ENCODE measurements at places on chromosomes 13 and 19. TPM values are rescaled to one million over a fixed set of nuclear protein-coding genes. Genes with fewer than 3 reads are reported as not detected.
A peak's percentile ranks its signal among the peaks of the same experiment; 100 is the strongest.

DNA sequence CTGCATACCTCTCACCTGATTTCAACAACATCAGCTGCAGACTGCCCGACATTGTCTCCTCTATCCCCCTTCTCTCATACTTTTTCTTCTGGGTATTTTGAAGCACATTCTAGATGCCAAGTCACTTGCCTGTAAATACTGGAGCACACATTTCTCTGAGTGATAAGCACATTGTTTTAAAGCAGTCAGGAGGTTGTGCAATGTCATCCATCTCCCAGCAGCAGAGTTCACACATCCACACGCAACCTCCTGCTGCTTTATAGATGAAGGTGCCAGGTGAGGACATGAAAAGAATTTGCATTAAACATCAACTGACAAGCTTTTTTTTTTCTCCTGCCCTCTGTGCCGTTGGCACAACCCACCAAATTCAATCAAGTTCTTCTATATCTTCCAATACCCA is 5.5 kb downstream of the UPK1A start:
- DNase-seq, result no peak
- H3K27ac ChIP-seq, result no peak overlapping the region
- peaks cover 8% of the 10 kb centered on the region for H3K4me1 ChIP-seq

CRX gene
- total RNA-seq, result not detected

DNA sequence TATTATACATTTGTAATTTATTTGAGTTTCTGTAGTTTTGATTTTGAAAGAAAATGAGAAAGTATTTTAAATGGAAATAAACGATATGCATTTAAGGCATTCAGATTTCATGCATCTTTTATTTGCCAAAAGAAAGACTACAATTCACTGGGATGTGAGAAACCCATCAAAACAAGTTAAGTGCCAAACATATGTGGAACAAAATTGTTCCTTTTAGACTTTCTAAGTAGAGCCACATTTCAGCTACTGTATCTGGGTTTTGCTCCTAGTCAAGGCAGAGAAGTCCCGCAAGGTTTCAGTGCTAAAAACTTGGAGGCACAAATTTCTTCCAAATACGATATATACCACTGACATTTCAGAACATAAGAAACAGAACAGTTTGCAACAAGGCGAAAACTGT is 1191.9 kb downstream of the SLITRK5 start:
- H3K27ac ChIP-seq, result no peak overlapping the region
- H3K27me3 ChIP-seq, result no peaks in the 10 kb centered on the region
- H3K4me3 ChIP-seq, result no peak overlapping the region
- no peak for DNase-seq
- no peaks in the 10 kb centered on the region for H3K4me1 ChIP-seq
- H3K36me3 ChIP-seq, result no peaks in the 10 kb centered on the region

- no peak overlapping the region for H3K27ac ChIP-seq
- H3K4me3 ChIP-seq, result no peak overlapping the region
- H3K27me3 ChIP-seq, result peaks cover 16% of the 10 kb centered on the region
- no peak for DNase-seq
Observed at GRCh38 chr19:54319049-54319448, 6.1 kb upstream of the LILRA5 start.

- H3K4me1 ChIP-seq, result peaks cover 5% of the 10 kb centered on the region
- H3K36me3 ChIP-seq, result no peaks in the 10 kb centered on the region
- H3K27me3 ChIP-seq, result no peaks in the 10 kb centered on the region
Observed at GRCh38 chr13:46281779-46282178, 70.1 kb downstream of the LRRC63 start.

- H3K27ac ChIP-seq, result peak overlapping the region; percentile 59
- H3K4me1 ChIP-seq, result peaks cover 42% of the 10 kb centered on the region
- peak overlapping the region; percentile 13 for H3K4me3 ChIP-seq
- H3K36me3 ChIP-seq, result peaks cover 60% of the 10 kb centered on the region
- peak; percentile 92 for DNase-seq
- H3K27me3 ChIP-seq, result no peaks in the 10 kb centered on the region
Observed at GRCh38 chr19:32642771-32643170, 32.2 kb downstream of the ANKRD27 start.

GRCh38 chr13:44971656-44972595 is 17.3 kb downstream of the NUFIP1 start:
- peaks cover 14% of the 10 kb centered on the region for H3K36me3 ChIP-seq
- H3K27me3 ChIP-seq, result no peaks in the 10 kb centered on the region
- no peak overlapping the region for H3K4me3 ChIP-seq

DNA sequence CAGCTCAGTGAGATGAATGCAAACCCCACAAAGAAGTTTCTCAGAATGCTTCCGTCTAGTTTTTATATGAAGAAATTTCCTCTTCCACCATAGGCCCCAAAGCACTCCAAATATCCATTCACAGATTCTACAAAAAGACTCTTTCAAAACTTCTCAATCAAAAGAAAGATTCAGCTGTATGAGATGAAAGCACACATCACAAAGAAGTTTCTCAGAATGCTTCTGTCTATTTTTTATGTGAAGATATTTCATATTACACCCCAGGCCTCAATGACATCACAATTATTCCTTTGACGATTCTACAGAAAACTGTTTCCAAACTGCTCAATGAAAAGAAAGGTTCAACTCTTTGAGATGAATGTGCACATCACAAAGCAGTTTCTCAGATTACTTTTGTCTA is 1819.4 kb downstream of the UQCRFS1 start:
- no peak overlapping the region for H3K4me3 ChIP-seq
- H3K36me3 ChIP-seq, result no peaks in the 10 kb centered on the region
- DNase-seq, result no peak

GRCh38 chr13:99075268-99076191 is 97.7 kb upstream of the DOCK9 start:
- peaks cover 41% of the 10 kb centered on the region for H3K36me3 ChIP-seq
- peak overlapping the region; percentile 94 for H3K27ac ChIP-seq
- H3K4me1 ChIP-seq, result peaks cover 59% of the 10 kb centered on the region

DNA sequence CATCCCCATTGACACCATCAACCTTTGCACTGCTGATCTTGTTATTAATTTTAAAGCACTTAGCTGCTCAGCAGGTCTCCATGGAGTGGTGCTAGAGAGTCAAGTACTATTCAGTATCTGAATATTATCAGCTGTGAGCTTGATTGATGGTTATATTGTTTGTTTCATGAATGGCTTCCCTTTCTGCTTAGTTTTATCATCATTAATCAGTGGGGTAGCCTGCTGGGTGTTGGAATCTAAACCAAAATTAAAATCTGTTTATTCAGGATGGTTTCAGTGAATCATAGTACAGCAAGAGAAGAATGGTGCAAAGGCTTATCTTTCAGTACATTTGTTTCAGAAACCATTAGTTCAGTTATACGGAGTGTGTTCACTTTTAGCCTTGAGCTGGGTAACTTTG is 42.5 kb upstream of the SCEL start:
- no peaks in the 10 kb centered on the region for H3K36me3 ChIP-seq
- peak; percentile 28 for DNase-seq
- no peak overlapping the region for H3K27ac ChIP-seq
- H3K4me3 ChIP-seq, result no peak overlapping the region
- H3K4me1 ChIP-seq, result no peaks in the 10 kb centered on the region

DNA sequence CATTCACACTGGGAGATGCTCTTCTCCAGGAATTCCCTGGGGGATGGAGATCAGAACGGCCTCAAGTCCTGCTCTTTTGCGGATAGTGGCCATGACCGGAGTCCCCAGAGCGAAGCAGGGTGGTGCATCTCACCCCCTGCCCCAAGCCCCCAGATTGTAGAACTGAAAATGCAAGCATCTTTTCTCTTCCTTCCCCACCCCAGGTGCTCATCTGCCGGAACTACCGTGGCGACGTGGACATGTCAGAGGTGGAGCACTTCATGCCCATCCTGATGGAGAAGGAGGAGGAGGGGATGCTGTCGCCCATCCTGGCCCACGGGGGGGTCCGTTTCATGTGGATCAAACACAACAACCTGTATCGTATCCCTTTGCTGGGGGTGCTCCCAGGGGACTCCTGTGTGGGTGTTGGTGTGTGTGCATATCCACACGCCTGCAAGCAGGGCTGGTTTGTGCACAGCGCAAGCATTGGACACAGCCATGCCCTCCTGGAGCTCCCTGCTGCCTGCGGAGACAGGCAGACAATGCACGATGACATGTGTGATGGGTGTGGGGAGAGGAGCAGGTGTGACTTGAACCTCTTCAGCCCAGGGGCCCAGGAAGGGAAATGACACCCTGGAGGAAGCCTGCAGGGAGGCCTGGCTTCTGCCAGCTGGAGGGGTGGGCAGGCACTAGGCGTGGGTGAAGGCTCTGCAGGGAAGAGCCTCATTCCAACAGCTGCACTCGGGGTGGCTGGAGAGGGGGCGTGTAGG is 5.7 kb downstream of the AP1M1 start:
- H3K4me1 ChIP-seq, result peaks cover 73% of the 10 kb centered on the region
- H3K36me3 ChIP-seq, result peaks cover 57% of the 10 kb centered on the region
- no peaks in the 10 kb centered on the region for H3K27me3 ChIP-seq
- peak overlapping the region; percentile 5 for H3K27ac ChIP-seq
- no peak for DNase-seq

DNA sequence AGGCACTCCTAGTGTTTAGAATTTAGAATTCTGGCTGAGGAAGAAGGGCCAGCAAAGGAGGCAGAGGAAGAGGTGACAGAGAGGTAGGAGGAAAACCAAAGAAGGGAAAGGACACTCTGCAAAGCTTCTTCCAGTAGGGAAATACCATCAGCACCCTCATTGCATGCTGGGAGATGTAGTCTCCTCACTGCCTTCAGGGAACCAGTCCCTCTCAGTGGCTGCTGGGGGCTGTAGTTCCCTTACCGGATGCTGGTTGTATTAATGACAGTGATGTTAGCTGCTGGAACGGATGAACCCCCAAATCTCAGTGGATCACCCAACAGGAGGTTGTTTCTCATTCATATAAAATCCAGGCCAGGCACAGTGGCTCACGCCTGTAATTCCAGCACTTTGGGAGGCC is 10.1 kb downstream of the GRIN2D start:
- peak; percentile 78 for DNase-seq
- peaks cover 4% of the 10 kb centered on the region for H3K27me3 ChIP-seq
- H3K27ac ChIP-seq, result peak overlapping the region; percentile 62
- no peak overlapping the region for H3K4me3 ChIP-seq
- H3K4me1 ChIP-seq, result peaks cover 19% of the 10 kb centered on the region

- peaks cover 7% of the 10 kb centered on the region for H3K36me3 ChIP-seq
- peak overlapping the region; percentile 93 for H3K27ac ChIP-seq
- H3K4me3 ChIP-seq, result peak overlapping the region; percentile 20
- DNase-seq, result no peak
Observed at GRCh38 chr19:46953955-46954501, 65.6 kb upstream of the NPAS1 start.

All from activated CD8-positive, alpha-beta T cell treated with anti-CD3 and anti-CD28 coated beads for 36 hours (primary cell).